Activated CD4-positive, CD25-positive, alpha-beta regulatory T cell treated with anti-CD3 and anti-CD28 coated beads, Interleukin-2, amount 50 U/mL, for 72 hours (primary cell): ENCODE measurements at places on chromosomes 1 and 21.
A peak's percentile ranks its signal among the peaks of the same experiment; 100 is the strongest.

GRCh38 chr1:18394563-18395156 is 86.1 kb upstream of the KLHDC7A start:
- DNase-seq, result no peak

- no peak for DNase-seq
Observed at GRCh38 chr1:172054172-172054571, 212.9 kb downstream of the DNM3 start.

- DNase-seq, result no peak
Observed at GRCh38 chr1:7733276-7733675, 37.8 kb upstream of the VAMP3 start.

GRCh38 chr1:8431019-8431418 is 113.1 kb downstream of the SLC45A1 start:
- no peak for DNase-seq

GRCh38 chr1:162471290-162471853 is 26.2 kb upstream of the UHMK1 start:
- no peak for DNase-seq

DNA sequence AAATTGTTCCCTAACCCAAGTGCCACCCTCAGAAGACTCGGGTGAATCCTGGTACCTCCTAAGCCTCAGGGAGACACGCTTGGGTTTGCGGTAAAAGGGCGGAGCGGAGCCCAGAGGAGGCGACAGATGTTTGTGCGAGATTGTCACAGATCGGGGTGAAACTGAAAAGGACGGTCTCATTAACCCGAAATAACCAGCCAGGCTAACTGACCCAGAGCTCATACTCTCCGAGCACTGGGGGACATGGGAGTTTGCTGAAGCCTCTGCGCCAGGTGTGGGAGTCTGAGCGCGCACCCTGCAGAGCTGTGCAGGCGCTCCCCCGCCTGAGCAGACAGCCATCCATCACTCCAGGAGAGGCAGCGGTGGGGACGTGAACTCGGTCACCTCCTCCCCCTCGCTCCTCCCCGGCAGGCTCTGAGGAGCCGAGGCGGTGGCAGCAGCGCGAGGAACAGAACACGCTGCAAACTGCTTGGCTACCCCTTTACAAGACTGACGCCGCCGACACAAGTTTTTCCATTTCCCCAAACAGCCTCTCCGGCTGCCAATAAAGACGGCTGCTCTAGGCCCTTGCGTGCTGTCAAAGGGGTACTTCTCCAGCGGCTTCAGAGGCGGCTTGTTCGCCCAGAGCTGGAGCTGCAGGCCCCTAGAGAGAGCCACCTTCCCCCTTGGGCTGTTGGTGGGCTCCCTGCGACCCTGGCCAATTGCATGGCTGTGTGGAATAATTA is 43.5 kb downstream of the RRAGC start:
- no peak for DNase-seq

DNA sequence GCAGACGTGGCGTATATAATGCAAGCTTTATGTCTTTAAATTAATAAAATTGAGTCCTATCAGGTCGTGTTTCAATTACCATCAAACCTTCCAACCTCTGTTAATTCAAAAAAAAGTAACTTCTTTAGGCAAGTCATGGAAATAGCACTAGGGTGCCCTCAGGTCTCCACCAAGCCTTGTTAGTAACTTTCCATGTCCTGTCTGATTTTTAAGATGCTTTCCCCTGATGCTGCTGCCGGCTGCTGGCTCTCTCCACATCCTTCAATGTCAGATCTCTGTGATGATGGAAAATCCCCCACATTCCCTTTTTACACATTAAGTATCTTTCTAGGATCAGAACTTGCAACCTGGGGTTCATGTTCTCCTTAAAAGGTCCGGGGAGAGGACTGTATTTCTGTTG is 3.0 kb downstream of the ERG start:
- DNase-seq, result no peak

DNA sequence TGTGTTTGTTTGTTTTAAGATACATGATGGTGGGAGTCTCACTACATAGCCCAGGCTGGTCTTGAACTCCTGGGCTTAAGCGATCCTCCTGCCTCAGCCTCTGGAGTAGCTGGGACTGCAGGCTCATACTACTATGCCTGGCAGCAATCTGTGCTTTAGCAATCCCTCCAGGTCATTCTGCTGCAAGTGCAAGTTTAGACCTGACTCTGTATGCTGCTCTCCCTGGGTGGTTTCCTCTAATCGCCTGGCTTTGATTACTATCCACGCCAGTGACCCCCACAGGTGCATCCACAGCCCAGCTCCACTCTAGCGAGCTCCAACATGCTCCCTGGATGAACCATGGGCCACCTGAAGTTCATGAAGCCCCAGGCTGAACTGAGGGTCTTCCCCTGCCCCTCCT is 15.5 kb upstream of the PABPC4 start:
- DNase-seq, result no peak

DNA sequence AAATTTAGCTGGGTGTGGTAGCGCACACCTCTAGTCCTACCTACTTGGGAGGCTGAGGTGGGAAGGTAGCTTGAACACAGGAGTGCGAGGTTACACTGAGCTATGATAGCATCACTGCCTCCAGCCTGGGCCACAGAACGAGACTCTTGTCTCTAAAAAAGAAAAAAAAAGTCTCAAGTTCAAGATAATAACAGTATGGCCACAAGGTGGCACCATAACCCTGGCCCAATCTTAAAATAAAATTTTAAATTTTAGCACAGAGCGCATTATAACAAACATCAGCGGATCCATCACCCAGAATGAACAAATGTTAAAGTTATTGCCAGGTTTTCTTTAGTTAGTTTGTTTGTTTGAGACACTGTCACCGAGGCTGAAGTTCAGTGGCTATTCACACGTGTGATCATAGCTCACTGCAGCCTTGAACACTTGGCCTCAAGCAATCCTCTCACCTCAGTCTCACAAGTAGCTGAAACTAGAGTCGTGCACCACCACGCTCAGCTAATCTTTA is 2.9 kb upstream of the HTR6 start:
- DNase-seq, result no peak

- DNase-seq, result no peak
Observed at GRCh38 chr1:154925335-154926170, 11.0 kb downstream of the PMVK start.

GRCh38 chr1:17587693-17588047 is 48.2 kb downstream of the ARHGEF10L start:
- no peak for DNase-seq

DNA sequence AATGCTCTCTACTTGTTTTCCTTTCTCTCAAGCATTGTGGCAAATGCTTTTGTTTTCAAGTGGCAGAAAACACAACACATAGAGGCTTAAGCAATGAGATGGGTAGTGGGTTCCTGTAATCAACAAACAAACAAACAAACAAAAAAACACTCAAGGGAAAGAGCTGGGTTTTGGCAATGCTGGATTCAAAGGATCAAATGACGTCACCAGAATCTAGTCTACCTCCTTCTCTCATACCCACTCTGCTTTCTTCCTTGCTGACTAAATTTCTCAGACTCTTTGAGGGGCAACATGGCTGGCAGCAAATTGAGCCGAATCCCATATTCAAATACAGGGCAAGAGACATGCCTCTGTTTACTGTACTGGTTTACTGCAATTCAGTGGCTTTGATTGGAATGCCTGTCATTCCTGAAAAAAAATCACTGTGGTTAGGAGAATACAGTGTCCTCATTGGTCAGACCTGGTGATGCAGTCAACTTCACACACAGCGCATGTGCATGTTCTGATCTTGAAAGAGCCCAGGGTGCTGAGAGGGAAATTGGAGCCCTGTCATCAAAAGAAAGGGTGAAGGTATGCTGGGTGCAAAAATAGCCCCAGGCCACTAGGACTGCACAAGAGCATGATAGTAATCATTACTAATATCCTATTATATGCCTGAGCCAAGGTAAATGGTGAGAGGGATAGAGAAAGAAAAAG is 356.2 kb downstream of the KCTD3 start:
- no peak for DNase-seq

GRCh38 chr21:27586986-27587385 is 620.1 kb upstream of the ADAMTS5 start:
- DNase-seq, result no peak

GRCh38 chr1:219660666-219661463 is 48.0 kb upstream of the ZC3H11B start:
- peak; percentile 33 for DNase-seq

GRCh38 chr1:162670928-162671663 is 38.8 kb downstream of the DDR2 start:
- DNase-seq, result no peak

- no peak for DNase-seq
Observed at GRCh38 chr1:76501136-76501535, 366.1 kb upstream of the ST6GALNAC5 start.

DNA sequence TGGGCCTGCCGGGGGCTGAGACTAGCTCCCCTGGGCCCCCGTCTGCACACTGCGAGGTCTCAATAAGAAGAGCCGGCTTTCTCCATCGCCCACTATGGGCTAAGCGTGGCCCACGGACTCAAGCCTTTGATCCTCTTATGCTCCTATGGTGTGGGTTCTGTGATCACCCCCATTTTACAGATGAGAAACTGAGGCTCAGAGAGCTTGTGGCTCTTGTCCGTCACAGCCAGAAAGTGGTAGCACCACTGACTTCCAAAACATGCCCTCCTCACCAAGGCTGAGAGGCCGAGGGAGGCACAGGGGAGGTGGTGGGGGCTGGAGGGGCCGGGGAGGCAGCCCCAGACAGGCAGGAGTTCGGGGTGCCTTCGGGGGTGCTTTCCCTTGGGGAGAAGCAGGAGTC is 39.0 kb upstream of the CASZ1 start:
- no peak for DNase-seq

- no peak for DNase-seq
Observed at GRCh38 chr21:22224261-22224660, 1226.1 kb downstream of the NCAM2 start.

- no peak for DNase-seq
Observed at GRCh38 chr1:203153989-203154821, 21.4 kb downstream of the MYBPH start.

- DNase-seq, result no peak
Observed at GRCh38 chr1:86069757-86070145, 86.8 kb downstream of the COL24A1 start.

- peak; percentile 73 for DNase-seq
Observed at GRCh38 chr1:175152006-175152652, 40.4 kb downstream of the KIAA0040 start.

GRCh38 chr1:54867717-54868057 is 19.3 kb downstream of the DHCR24 start:
- DNase-seq, result no peak

- no peak for DNase-seq
Observed at GRCh38 chr1:3084154-3084553, 15.2 kb downstream of the PRDM16 start.

GRCh38 chr21:18467715-18468114 is 64.1 kb upstream of the TMPRSS15 start:
- DNase-seq, result no peak

- no peak for DNase-seq
Observed at GRCh38 chr1:59058665-59059439, 238.0 kb upstream of the FGGY start.

GRCh38 chr1:248751142-248751541 is 4.4 kb downstream of the LYPD8 start:
- no peak for DNase-seq

GRCh38 chr1:180911640-180912191 is 981 bp upstream of the KIAA1614 start:
- no peak for DNase-seq

DNA sequence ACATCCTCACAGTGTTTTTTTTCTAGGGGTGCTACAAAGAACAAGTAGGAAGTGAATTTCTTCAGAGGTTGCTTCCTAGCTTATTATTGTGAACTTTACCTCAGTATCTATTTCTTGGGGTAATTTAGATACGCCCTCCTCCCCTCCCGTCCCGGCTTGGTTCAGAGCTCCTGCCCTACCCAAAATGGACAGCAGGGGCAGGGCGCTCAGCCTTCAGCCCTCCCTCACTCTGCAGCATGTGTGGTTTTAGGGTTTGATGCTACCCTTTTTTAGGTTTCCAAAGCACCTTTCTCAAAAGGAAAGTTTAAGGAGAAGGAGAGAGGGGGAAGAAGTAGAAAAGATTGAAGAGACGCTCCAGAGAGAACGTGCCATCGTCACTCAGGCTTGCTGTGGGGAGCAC is 16.9 kb upstream of the POGK start:
- DNase-seq, result no peak

DNA sequence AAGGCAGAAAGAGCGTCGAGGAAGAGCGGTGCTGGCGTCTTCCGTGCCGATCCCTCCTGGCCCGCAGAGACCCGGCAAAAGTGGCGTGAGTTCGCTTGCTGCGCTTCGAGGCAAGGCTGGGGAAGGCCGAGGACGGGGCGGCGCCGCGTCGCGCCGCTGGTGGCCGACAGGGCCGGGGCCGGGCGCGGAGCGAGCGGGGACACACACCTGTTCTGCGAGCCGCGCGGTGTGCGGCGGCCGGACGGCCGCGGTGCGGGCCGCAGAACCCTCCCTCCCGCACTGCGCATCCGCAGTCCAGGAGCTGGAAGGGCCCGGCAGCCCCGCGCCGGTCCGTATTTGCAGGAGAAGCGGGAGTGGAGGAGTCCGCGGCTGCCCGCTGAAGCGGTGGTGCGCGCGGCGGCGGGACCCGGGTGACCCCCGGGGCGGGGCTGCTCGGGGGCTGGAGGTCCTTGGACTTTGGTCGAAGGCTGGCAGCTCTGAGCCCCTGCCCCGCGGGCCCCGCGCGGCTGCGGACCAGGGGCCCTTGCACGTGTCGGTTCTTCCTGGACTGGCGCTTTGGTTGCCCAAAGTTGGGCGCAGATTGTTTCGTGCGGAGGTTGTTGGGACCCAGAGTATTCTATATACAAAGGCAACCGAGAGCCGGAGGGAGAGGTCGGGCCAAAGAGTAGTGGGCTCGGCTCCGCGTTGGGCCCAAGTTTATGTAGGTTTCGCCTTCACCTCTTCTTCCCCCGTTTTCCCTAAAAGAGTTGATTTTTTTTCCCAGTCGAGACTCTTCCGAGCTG is 2.6 kb downstream of the RNF220 start:
- DNase-seq, result no peak

DNA sequence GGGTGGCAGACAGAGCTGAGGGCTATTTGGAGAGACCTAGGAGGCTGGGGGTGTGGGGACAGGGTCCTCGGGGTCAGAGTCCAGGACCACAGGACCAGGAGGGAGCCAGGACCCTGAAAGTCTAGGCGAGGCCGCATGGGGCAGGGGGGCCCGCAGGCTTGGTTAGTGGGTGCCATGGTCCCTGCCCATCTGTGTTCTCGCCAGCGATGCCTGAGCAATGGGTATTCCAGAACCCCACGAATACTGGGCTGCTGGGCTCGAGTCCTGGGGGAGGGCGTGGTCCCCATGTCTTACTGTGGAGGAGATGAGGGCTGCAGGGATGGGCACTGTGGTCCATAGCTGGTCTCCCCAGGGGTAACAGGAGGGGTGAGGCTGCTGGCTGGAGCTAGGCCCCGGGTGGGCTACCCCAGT is 2.0 kb downstream of the KRTAP10-6 start:
- no peak for DNase-seq

GRCh38 chr1:243621973-243622372 is 228.1 kb downstream of the AKT3 start:
- no peak for DNase-seq

- DNase-seq, result no peak
Observed at GRCh38 chr1:56135069-56135863, 444.1 kb downstream of the PLPP3 start.

- DNase-seq, result no peak
Observed at GRCh38 chr1:229013981-229014380, 256.9 kb upstream of the RAB4A start.
